ENCODE measurements at places on chromosomes 11 and 22.

DNA sequence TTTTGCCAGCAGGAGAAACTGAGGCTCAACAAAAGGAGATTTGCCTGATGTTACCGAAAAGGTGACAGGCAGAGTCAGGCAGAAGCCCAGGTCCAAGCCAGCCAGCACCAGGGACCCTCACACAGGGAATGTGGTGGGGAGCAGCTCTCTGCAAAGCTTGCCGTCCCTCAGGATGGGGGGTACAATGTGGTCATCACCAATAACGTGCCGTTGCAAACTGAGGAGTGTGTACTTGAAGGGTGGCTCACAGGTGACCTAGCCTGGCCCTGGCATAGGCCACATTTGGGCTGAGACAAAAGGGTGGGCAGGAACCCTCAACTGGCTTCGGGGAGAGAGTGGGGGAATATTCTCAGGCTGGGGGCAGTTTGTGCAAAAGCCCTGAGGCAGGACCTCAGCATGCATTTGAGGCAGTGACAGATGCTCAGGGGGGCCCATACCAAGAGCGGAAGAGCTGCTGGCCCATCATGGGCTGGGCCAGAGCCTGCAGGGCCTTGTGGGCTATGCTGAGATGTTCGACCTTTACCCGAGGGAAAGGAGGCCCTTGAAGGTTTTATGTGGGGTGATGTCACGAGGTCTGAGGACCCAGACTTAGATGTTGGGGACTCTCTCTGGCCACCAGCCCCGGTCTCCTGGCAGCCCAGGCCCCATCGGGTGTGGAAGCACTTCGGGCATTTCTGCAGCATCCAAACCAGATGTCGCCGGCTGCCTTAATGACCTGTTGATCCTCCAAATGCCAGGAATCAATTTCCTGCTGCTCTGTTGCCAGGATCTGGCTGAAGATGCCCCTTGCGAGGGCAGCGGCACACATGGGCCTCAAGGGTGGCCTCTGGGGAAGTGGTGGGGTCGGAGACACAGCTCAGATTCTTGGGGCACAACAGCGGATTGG is 57.4 kb upstream of the SHISAL1 start:
- no peak for DNase-seq

DNA sequence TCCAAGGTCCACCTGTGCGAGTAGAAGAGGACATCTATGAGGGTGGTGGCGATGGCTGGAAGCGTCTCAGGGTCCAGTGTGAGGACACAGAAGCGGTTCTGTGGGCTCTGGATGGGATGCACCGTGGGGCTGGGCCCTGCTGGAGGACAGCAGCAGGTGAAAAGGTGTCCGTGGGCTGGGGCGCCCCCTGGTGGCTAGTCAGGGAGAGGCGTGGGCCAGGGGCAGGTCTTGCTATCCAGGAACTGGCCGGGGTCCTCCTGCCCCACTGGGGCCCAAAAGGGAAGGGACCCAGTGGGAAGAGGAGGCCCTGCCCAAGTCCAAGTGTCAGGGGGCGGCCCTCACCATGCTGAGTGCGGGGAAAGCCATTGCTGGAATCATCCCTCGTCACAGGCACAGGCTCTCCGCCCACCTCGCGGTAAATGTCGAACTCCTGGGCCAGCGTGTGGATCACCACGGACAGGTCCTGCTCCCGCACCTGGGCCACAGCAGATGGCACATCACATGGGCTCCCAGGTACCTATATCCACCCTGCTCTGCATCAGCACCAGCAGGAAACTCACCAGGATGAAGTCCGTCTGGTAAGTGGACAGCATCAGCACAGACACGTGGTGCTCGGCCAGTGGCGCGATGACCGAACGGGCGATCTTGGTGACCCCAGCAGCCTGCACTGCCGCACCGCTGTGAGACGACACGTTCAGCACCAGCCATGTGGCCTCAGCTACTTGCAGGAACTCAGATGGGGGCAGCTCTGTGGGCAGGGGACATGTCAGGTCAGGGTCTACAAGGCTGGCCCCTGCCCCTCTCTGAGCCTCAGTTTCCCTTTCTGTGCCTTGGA is 2.3 kb downstream of the CASTOR1 start:
- peak; percentile 84 for DNase-seq

DNA sequence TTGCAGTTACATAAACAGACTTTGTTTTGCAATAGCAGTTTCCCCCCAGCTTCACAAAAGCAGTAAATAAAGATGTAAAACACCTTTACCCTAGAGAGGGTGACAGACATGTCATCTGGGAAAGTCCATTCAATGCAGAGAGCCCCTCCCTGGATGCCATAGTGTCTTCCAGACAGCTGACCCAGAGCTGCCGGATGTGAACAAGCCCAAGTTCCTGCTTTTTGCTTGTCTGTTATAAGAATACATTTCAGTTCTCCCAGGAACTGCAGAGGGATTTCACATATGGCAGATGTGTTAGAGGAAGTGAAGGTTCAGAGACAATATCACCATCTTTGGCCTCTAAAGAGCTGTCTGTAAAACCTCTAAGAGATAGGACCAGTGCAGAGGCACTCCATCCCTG is 48.9 kb downstream of the RELT start:
- DNase-seq = no peak

- no peak for DNase-seq
Observed at GRCh38 chr11:121090145-121090721, 10.8 kb upstream of the TECTA start.

- no peak for DNase-seq
Observed at GRCh38 chr22:41883400-41883799, 31.5 kb downstream of the SHISA8 start.

DNA sequence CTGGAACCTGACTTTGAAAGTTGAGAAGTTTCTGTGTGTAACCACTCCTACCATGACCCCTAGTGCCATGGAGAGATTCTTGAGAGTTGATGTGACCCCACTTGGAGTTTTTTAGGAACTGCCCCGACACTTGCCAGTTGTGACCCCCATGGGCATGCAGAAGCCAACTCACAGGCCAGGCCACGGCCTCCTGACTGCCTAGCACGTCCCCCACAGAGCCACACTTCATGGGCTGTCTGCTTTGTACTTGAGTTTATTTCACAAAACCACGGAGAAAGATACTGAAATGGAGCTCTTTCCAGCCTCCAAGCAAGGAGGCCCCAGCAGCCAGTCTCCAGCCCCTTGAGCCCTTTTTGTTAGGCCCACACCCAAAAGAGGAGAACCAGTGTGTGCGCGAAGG is 8.4 kb downstream of the CYB5R2 start:
- no peak for DNase-seq

- no peak for DNase-seq
Observed at GRCh38 chr11:113286009-113286408, 28.4 kb upstream of the TTC12 start.

GRCh38 chr11:22703040-22703439 is 36.6 kb downstream of the GAS2 start:
- no peak for DNase-seq

DNA sequence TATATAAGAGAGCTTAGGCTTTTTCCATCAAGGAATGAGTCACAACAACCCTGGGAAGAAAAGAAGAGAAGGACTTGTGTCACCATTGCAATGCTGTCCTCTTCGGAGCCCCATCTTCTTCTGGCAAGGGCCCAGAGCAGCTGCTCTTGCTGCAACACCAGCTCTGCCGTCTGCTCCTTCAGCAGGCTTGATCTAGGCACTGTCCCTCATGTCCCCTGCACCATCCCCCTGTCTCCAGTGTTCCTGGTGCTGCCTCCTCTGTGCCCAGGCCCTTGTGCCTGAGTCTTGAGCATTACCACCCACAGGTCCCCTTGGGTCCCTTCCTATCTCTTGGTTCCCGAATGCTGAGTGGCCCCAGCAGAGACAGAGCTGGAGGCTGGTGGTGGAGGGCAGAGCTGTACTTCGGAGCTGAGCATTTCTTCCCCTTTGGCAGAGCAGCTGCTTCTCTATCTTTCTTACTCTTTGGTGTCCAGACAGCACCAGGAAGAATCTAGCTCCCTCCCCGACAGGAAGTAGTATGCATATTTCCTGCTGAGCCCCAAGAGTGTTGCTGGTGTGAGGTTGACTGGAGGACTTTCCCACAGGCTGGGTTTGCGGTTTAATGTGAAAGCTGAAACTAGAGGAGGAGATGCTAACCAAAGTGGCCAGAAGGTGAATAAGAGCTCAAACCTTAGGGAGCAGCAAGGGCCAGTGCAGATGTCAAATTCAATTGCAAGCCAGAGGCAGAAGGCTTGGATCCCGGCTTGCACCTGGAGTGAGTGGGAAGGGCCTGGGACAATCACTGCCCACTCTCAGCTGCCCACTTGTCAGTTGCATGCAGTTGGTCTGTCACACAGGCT is 27.8 kb downstream of the WEE1 start:
- no peak for DNase-seq

DNA sequence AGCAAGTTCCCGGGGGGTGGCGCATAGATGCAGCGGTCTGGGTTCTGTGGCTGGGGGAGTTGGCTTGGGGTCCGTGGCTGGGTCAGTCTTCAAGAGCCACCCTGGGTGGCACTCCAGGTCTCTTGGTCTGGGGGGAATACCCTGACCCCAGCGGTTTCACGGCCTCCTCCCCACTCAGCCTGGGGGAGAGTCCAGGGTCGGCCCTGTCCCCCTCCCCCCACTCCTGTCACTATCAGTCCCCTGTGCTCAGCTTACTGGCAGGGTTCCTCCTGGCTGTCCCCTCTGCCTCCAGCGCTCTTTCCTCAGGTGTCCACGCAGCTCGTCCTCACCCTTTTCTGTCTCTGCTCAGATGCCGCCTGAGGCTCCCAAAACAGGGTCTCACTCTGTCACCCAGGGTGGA is 68.5 kb upstream of the PARVG start:
- no peak for DNase-seq

DNA sequence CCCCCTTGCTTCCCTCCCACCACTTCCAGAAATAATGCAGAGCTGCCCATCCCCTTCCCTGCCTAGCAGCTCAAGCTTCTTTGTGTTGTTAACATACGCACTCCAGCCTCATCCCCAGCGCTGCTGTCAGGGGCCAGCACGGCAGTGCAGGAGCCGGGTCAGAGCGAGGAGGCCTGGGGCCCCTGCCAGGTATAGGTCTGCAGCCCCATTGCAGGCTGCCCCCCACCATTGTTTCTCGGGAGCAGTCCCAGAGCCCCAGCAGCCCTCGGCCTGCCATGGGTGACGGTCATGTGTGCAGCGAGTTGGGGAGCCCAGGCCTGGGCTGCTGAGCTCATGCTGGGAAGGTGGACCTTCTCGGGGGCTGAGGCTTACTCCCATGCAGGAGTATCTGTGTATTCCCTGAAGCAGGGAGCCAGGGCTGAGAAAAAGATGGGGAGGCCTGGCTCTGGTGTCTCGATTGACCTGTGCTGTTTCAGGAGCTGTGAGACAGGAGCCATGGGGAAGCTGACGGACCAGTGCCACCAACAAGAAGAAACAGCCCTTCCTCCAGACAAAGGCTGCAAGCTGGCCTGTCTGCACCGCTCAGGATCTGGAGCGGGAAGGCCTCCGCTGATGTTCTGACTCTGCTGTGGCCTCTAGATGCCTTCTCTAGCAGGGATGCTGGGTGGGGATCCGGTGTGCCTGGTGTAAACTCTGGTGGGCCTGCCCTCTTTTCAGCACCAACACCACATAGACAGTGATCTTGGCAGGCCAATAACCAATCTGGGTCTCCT is 220.5 kb upstream of the B3GAT1 start:
- DNase-seq = no peak

DNA sequence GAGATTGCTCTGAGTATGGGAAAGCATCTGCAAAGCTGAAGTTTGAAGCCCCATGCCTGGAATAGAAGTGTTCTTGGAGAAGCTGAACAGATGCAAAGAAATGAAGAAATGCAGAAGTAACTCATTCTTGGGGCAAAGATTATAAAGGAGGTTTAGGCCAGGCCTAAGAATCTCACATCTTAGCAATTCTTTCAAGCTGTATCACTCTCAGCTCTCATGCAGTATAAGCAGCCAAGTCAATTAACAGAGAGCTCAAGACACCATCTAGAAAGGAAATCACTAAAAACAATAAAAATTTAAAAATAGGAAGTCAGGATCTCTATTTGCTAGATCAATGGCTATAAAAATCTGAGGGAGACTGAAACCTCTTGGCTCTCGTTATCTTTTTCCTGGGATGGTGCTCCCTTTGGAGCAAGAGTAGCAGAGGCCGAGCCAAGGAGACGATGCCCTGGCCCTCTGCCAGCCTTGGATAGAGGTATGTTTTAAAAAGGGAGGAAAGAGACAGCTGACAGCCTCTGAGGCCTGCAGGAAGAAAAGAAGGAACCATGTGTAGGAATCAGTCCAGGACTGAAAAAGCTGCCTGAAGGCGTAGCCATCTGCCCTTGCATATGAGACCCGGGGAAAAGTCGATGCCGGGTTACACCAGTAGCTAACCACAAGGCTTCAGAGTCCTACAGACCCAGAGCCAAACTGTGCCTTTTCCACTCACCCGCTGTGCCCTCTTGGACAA is 229.8 kb downstream of the BLID start:
- DNase-seq = no peak

GRCh38 chr11:124301548-124301947 is 12.2 kb downstream of the OR8D1 start:
- DNase-seq = no peak

DNA sequence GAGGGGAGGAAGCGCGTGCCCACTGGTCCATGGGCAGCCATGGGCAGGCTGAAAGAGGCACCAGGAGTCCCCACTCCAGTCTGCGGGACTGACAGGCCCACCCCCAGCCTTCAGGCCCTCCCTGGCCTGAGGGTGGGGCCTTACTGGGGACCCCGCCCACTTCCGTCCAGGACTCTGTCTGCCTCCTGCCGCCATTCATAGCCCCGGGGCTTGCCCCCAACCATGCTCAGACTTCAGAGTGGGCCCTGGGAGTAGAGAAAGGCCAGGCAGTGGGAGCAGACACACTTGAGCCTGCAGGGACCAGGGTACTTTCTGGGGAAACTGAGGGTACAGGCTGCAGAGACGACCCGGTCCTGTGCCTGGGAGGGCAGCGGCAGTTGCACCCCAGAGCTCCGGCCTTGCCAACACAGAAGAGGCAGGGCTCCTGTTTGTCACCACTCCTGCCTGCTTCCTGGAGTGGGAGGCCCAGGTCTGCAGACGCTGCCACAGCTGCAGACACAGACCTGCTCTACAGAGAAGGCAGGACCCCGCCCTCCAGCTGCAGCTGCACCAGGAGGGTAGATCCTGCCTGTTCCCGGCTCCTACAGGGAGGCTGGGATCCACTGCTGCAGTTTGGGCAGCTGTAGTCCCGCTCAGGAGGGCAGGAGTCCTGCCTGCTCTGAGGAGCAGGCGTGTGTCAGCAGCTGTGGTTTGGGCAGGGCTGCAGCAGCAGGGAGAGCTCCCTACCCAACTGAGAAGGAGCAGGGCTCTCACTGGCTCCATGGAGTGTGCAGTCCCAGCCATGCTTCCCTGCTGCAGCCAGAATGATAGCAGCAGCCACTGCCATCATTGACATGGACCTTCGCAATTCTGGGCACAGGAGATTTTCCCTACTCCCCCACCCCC is 387.9 kb upstream of the ANO3 start:
- no peak for DNase-seq

DNA sequence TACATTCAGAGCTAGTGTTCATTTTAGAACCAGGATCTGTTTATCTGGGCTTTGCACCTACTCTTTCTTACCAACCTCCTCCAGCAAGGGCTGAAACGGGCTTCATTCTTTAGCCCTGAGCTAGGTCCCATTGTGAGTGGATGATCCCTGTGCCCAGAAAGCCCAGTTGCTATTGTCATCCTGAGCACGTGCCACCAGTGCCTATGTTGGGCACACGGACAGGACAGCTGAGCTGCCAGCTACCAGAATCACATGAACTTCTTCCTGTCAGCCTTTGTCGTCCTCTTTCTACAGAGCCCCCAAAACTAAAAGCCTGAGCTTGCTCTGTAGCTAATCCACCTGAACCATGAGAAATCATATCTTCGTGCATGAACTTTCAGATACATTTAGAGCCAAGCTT is 74.4 kb upstream of the NTM start:
- DNase-seq = no peak

GRCh38 chr11:111910676-111911562 is 651 bp downstream of the CRYAB start:
- DNase-seq = no peak

Measured in stimulated activated CD8-positive, alpha-beta memory T cell treated with anti-CD3 and anti-CD28 coated beads, Interleukin-7, amount 100 ng/mL, for 24 hours (primary cell).